Dorsolateral prefrontal cortex (tissue), 122 donors: ENCODE measurements at places on chromosomes 11 and 22.

GRCh38 chr22:25131198-25131887, 68.3 kb upstream of the CRYBB3 start:
- no peak for DNase-seq

GRCh38 chr22:24450610-24451009, 23.2 kb downstream of the ADORA2A start:
- DNase-seq = no peak

GRCh38 chr11:10930224-10930971, 72.5 kb upstream of the ZBED5 start:
- no peak for DNase-seq

DNA sequence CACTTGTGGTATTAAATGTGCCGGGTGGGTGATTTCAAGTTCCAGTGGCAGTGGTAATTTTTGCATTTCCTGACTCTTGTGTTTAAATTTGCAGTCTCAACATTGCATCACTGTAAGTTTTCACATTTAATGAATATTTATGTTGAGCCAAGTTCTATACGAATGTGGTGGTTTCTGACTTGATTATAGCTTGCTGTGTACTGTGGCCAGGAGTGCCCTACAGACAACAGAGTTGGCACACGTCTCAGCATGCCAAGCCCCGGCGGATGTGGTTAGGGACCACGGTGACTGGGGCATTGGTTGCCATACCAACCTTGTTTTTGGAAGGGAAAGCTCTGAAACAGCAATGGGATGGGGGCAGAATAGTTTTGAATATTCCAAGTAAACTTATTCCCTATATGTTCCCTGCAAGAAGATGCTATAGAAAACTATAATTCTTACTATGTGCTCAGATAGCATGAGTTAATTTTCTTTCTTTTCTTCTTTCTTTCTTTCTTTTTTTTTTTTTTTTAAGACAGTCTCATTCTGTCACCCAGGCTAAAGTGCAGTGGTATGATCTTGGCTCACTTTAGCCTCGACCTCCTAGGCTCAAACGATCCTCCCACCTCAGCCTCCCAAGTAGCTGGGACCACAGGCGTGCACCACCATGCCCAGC, 16.0 kb downstream of the ZNRF3 start:
- DNase-seq = no peak

DNA sequence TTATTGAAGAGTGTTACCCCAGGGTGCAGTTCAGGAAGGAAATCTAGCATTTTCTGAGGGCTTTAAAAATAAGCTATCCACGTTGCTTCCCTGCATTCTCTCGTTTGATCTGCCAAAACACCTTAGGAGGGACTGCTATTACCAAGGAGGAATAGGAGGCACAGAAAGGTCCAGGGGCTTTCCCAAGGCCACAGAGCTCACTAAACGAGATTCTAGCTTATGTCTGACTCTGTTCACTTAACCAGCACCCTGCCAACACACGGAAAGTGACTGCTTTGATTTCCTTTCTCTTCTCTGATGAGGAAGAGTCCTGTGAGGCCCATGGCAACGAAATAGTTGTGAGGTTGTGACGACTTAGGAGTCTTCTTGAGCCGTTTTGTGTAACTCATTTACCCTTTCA, 3.4 kb upstream of the PTPN5 start:
- no peak for DNase-seq

- peak; percentile 61 for DNase-seq
These were observed 30.9 kb downstream of the C22orf31 start for GRCh38 chr22:29030618-29031226.

- DNase-seq = peak; percentile 80
These were observed 133.7 kb downstream of the ETS1 start for GRCh38 chr11:128453444-128454336.

DNA sequence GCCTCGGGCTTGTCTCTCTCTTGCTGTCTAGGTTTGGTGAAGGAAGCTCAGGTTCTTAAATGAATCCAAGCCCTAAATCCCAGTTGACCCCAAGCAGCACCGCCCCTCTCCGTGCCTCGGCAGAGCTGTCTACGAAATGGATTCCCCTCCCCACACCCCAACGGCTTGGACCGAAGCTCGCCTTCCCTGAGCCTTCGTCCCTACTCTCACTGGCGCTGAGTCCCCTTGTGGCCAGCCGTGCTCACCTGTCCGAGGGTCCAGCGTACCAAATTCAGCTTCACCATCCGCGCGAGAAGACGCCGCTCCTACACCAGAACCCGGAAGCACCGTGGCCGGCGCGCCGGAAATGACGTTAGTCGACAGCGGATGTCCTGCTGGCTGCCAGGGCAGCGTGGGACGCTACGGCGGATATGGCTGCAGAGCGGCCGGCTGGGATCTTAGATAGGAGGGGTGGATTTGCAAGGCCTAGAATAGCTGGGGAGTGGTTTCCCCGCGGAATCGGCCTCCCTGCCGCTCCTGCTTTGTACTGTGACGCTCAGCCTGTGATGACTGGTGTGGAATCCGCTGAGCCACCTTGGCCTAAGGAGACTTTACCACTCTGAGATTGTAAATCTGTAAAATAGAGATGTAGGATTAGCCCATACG, at the start of gene TFIP11:
TSS of gene TFIP11 (minus strand) at position 325 of the 645 bp plus-strand sequence. CDS start 2,201 bp downstream, outside the sequence.
- DNase-seq = peak; percentile 97

- no peak for DNase-seq
These were observed 13.5 kb upstream of the CCDC90B start for GRCh38 chr11:83299681-83300080.

GRCh38 chr22:19801340-19802000, 40.9 kb downstream of the TBX1 start:
- no peak for DNase-seq

- DNase-seq = no peak
These were observed 21.2 kb downstream of the BLID start for GRCh38 chr11:122094836-122095235.

GRCh38 chr11:1394936-1395772, 5.4 kb downstream of the BRSK2 start:
- no peak for DNase-seq

- DNase-seq = no peak
These were observed 52.2 kb upstream of the CARS1 start for GRCh38 chr11:3109434-3109833.

DNA sequence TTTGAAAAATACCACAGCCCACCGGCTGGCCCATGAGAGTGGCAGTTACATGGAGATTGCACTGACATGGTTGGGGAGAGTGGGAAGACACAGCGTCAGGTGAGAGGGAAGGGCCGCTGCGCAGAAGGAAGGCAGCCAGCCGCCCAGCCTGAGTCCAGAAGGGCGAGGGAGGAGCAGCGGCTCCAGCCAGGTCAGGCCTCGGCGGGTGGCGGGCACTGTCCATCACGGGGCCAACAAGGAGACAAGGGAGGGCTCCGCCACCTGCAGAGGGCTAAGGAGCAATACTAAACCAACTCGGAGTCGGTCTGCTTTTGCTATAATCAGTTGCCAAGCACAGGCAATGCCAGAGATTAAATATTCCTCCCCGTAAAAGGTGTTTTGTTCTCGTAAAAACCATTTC, 384.5 kb downstream of the TBC1D22A start:
- DNase-seq = no peak

- DNase-seq = no peak
These were observed 87.6 kb downstream of the ETS1 start for GRCh38 chr11:128499613-128500253.

DNA sequence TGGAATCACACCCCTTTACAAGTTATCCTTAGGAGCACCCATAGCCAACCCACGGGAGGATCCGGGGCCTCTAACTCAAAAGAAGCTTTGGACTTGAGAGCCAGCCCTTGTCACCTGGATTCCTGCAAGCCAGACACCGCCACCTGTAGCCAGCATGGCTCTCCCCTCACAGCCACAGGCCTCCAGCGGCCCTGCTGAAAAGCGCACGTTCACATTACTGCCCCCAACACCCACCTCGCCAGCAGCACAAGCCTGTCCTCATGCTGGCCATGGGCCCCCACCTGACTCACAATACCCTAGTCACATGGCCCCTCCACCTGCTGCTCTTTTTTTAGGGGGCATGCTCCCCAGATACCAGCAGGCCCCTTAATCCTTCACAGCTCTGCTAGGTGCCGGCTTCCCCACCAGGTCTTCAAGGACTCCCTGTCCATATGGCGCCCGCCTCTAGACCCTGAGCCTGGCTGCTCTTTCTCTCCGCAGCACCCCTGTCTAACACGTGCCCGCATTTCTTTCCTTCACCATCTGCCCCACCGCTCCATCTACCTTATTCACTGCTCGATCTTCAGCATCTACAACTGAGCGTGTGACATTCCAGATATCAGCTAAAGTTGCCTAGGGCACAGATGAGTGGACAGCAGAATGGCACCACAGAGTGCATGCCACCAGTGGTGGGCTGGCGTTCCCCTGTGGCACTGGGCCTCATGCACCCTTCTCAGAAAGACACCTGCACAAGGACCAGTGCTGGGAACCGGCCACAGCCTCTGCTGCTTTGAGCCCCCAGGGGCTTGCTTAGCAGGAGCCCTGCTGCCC, 6.6 kb downstream of the CARS1 start:
- no peak for DNase-seq

DNA sequence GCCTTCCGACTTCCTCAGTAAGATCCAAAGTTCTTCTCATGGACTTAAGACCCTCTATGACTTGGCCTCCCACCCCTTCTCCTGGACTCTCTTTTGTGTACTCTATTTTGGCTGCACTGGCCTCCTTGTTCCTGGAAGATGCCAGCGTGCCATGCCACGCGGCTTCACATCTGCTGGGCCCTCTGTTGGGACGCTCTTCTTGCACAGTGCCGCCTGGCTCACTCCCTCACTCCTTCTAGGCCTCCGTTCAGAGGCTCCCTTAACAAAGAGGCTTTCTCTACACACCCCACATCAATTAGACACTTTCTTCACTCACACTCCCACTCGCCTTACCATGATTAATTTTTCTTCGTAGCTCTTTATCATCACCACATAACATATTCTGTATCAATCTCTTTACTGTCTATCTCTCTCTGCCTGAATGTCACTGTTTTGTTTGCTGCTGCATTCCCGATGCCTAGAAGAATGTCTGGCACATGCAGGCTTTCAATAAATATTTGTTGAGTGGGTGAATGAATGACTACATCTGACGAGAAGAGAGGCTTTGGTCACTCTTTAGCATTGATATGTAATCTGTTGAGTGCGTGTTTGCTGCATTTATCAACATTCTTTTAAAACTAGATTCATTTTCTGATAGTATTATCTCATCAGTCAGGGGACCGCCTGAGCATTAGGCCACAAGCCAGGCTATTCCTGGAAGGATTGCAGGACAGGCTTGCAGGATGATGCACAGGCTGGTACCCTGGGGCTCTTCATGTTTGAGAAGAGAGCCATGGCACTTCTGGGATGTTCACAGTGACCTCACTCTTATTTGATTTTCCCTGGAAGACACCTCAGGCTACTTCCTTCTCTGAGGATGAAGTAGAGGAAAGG, 60.6 kb upstream of the AMPD3 start:
- DNase-seq = no peak
